ENCODE measurements at places on chromosomes 4 and X. TPM values are rescaled to one million over a fixed set of nuclear protein-coding genes. Genes with fewer than 3 reads are reported as not detected.

PCDH7 gene
- total RNA-seq, result 6.1 TPM

ADH7 gene
- not detected for total RNA-seq

GRCh38 chr4:37594099-37594498, 92.1 kb downstream of the RELL1 start:
- no peak for DNase-seq

GAGE12F gene
- total RNA-seq, result not detected

DNA sequence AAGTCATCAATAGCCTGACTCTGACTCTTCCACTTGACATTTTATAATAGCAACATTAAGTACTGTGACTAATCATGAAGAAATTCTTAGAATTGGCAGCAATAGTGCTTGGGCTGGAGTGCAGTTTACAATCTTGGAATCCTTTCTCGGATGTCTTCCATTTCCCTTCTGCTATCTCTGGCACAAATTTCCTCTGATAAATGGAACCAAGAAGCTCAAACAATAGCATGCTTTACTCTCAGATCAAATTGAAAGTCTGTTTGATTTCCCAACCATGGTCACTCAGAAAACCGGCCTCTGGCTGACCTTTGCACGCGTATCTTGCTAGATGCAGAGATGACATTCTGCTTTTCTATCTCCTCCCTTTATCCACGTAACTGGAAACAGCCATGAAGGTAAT, 99.0 kb upstream of the SPANXC start:
- no peak for DNase-seq

ANKRD17 gene
- total RNA-seq, result 61.8 TPM

DNA sequence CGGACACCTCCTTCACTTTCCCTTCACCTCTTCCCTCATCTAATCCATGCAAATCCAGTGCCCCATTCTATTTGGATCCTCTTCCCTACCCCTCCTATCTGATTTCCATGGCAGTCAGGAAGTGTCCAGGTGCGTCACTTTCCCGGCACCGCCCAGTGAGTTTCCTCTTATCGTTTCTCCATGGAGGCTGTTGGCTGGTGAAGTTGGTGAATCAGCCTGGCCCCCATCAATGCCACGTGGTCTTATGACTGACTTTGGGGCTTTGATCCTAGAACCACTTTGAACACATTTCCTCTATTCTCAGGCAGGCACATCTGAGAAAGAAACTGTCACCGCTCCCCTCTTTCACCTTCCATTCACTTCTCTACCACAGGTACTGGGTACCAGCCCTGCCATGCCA, 137.8 kb downstream of the CEP135 start:
- no peak for DNase-seq

GBA3 gene
- total RNA-seq, result not detected

RPS6KA6 gene
- 7.4 TPM for total RNA-seq

CXCL8 gene
- not detected for total RNA-seq

LPAR4 gene
- 2.7 TPM for total RNA-seq

DNA sequence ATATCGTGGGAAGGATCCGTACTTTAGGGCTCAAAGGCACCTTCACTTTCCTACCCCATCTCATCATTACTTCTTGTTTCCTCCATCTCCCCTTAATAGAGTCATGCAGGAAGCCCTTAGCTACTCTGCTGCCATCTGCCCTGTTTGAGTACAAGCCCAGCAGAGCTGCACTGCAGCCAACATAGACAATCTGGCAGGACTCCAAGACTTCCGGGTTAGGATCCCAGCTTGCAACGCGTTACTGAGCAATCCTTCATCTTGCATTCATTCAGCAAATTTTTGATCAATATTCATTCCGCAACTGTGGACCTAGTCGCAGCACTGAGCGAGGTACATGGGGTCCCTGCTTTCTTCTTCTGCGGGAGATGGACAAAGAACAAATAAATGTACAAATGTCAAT, 344.9 kb downstream of the BCOR start:
- DNase-seq, result no peak

DNA sequence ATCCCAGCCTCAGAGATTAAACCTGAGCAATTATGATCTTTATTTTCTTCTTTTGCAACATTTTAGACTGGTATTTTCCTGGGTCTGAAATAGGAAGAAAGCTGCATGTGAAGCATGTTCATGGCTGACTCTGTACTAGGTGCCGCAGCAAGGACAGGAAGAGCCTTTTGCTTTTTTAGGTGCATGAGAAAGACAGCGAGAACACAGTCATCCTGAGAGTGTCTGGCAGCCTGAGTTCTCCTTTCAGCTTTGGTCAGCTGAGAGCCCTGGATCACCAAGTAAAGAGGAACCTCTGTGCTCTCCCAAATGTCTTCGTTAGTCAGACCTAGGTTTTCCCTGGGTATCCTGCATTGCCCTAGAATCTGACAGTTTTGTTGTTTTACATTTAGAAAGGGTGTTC, 29.8 kb downstream of the FAM149A start:
- no peak for DNase-seq

DNA sequence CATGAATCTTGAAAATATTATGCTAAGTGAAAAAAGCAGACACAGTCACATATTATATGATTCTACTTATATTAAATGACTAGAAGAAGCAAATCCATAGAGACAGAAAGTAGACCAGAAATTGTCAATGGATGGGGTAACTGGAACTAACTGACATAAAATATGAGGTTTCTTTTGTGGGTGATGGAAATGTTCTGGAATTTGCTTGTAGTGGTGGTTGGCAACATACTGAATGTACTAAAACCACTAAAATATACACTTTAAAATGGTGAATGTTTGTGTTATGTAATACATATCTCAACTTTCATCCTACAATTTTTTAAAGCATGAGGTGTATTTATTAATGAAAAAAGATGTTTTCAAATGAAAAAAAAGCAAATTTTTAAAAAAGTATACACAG, 14.7 kb downstream of the CNOT6L start:
- DNase-seq, result no peak

- no peak for DNase-seq
These were observed 231.5 kb upstream of the DIAPH2 start for GRCh38 chrX:96453139-96453538.

GRCh38 chrX:132088864-132089263, 39.0 kb downstream of the FRMD7 start:
- no peak for DNase-seq

Measured in endothelial cell (in vitro differentiated cells).